ENCODE measurements at places on chromosomes 13 and 19. TPM values are rescaled to one million over a fixed set of nuclear protein-coding genes. Genes with fewer than 3 reads are reported as not detected.

ZNF134 gene
- total RNA-seq = 76.0 TPM

ZNF77 gene
- 4.7 TPM for total RNA-seq

PLK5 gene
- total RNA-seq = 0.04 TPM

PPM1N gene
- 2.9 TPM for total RNA-seq

FGF22 gene
- not detected for total RNA-seq

LIM2 gene
- not detected for total RNA-seq

C19orf85 gene
- total RNA-seq = not detected

SERTM1 gene
- 0.12 TPM for total RNA-seq

ZNF587 gene
- 17.2 TPM for total RNA-seq

FGF21 gene
- not detected for total RNA-seq

ZNF541 gene
- not detected for total RNA-seq

PSG2 gene
- total RNA-seq = not detected

CCDC159 gene
- total RNA-seq = 9.3 TPM

NBEA gene
- 13.2 TPM for total RNA-seq

Measured in cardiac muscle cell (in vitro differentiated cells and primary cell).